ENCODE measurements at places on chromosomes 6 and 20.
A peak's percentile ranks its signal among the peaks of the same experiment; 100 is the strongest.

- DNase-seq = no peak
These were observed 22.8 kb downstream of the ZBTB46 start for GRCh38 chr20:63808145-63808724.

DNA sequence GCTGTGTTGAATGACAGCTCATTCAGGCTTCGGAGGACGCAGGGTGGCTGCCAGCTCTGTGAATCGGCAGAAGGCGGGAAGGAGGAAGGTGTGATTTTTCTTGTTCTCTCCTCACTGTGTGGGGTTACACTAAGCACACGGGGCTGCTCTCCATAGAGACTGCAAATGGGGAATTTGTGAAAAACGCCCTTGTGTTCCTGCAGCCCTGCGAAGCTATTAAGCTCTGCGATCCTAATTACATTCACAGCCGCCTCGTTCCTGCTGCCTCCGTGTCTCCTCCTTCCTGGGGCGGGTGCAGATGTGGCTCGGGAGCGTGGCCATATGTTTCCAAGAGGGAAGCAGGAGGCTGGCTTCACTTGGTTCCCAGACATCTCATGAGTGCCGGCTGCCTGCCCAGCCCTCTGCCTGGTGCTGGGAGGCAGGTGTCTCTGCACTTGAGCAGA, 124.0 kb downstream of the TOX2 start:
- no peak for DNase-seq

DNA sequence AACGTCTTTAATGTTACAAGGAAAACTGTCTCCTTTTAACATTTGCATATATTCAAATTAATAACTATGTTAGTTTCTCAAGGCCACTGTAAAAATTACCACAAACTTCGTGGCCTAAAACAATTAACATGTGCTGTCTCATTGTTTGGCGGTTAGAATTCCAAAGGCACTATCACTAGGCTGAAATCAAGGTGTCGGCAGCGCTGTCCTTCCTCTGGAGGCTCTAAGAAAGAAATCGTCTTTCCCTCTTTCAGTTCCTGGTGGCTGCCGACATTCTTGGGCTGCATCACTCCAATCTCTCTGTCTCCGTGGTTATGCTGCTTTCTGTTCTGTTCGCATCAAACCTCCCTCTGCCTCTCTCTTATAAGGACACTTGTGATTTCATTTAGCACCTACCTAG, 4.2 kb downstream of the TPD52L1 start:
- DNase-seq = no peak

- DNase-seq = peak; percentile 93
These were observed 159.8 kb downstream of the PLCB1 start for GRCh38 chr20:8291873-8292272.

GRCh38 chr6:127554435-127555006, 22.5 kb upstream of the C6orf58 start:
- DNase-seq = peak; percentile 49

DNA sequence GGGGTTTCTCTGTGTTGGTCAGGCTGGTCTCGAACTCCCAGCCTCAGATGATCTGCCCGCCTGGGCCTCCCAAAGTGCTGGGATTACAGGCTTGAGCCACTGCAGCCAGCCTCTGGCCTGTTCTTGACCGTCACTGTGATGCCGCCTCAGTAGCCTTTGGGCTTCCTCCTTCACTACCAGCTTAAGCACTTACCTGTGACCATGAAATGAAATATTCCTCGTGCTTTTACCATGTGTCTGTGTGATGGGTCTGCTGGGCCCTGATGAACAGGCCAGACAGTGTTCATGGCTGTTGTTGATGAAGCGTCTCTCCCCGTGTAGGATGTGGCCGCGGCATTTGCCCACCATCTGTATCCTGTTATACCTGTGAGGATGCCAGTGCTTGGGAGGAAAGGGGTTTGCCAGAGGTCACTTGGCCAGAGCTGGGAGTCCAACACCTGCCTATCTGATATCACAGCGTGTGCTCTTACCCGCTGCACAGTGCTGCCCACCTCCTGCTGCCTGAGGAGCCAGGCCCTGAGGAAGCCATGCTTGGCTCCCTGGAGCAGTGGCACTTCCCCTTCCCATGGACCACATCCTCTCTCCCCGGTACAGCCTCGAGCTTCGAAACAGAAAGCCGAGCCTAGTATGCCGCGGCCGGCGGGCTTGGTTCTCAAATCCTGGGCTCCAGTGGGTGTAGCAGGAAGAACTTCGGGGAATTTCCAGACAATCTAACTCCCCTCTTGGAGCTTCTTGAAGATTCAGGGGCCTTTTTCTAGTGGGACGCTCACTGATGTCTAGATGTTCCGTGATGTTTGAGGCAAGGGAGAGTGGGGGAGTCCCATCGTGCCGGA, 167.9 kb downstream of the ZDHHC14 start:
- DNase-seq = no peak

DNA sequence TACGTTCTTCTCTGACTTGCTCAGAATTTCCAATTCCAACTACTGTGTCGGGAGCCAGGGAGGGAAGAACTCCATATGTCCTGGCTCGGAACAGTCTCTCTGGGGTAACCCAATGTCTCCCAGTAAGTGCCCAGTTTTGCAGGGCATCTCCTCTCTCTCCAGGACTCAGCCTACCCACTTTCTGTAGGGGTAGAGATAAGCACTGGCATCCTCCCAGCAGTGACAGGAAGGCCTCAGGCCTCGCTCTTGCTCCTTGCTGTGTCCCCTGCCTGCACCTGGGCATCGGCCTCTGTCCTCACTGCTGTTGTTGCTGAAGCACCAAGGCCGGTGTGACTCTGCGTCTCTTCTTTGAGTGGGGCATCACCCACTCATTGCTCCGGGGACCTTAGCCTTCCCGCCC, 388.9 kb upstream of the JARID2 start:
- DNase-seq = no peak

- DNase-seq = peak; percentile 75
These were observed 342.0 kb downstream of the SOX4 start for GRCh38 chr6:21935561-21936028.

DNA sequence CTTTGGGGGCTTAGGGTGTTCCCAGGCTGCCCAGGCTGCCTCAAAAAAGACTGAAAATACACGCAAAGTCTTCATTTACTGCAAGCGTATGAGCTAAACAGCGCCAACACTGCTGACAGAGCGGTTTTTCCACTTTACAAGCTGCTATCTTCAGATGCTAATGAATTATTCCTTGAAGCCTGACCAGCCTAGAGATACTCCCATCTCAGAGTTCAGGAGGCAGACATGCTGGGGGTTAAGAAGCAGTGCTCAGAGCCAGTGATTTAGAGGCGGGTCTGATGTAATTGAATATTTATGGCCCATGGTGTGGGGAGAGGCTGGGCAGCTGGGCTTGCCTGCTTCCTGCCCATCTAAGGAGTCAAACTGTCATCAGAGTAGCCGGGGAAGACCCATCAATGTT, 241.4 kb downstream of the SLC24A3 start:
- no peak for DNase-seq
